ENCODE measurements at places on chromosomes 16 and 17. TPM values are rescaled to one million over a fixed set of nuclear protein-coding genes. Genes with fewer than 3 reads are reported as not detected.

The SLC6A4 gene
- total RNA-seq: not detected

The FBXO31 gene
- 66.7 TPM for total RNA-seq

The CNGB1 gene
- total RNA-seq: 0.91 TPM

GRCh38 chr17:53896047-53896446 is 73.3 kb downstream of the KIF2B start:
- no peak for DNase-seq

- DNase-seq: no peak
Measured at GRCh38 chr16:4178468-4179010, 62.3 kb upstream of the ADCY9 start.

GRCh38 chr17:12744298-12744697 is 45.0 kb upstream of the ARHGAP44 start:
- DNase-seq: no peak

DNA sequence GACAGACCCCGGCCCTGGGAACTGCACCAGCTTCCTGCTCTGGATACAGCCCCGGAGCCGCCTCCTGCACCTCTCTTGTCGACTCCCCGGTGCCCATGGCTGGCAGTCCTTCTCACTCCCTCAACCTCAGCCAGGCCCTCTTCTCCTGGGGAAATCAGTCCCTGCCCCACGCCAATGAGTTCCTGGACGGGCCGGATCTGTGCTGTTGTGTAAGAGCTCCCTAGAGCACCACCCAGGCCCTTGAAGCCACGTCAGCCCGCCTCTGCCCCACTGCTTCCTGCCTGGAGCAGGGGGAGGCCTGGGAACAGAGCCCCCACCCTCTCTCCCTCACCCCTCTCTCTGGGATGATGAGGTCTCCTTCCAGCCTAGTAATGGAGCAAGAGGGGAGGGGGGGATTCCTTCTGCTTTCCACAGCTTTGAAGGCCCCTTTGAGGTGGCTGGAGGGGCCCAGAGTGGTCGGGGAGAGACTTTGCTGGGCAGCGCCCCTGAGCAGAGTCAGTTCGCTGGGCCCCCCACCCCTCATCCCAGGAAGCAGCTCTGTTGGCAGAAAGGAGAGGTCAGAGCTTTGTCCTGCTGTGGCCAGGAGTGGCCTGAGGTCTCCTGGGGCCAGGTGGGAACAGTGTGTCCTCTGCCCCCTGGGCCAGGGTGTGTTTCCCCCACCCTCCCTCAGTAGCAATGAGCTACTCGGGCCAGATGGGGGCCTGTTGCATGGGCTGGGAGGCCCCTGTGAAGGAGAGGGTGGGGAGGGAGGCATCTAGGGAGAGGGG is 3.8 kb downstream of the PRR29 start:
- no peak for DNase-seq

GRCh38 chr17:1119924-1120323 is 59.9 kb downstream of the ABR start:
- no peak for DNase-seq

GRCh38 chr17:82200743-82201497 is 11.7 kb downstream of the CCDC57 start:
- no peak for DNase-seq

Data from glutamatergic neuron (in vitro differentiated cells).